Tibial nerve (tissue), 4 donors: ENCODE measurements at places on chromosomes 7 and 10. TPM values are rescaled to one million over a fixed set of nuclear protein-coding genes. Genes with fewer than 3 reads are reported as not detected.
A peak's percentile ranks its signal among the peaks of the same experiment; 100 is the strongest.

The SRGN gene
- total RNA-seq, result 102 TPM

The TRIM4 gene
- total RNA-seq, result 68.1 TPM

The LRRTM3 gene
- total RNA-seq, result 0.42 TPM

The SPDYE8 gene
- not detected for total RNA-seq

The NANOS1 gene
- total RNA-seq, result 4.8 TPM

The C7orf25 gene
- total RNA-seq, result 28.2 TPM

The SUN3 gene
- total RNA-seq, result not detected

The ASZ1 gene
- total RNA-seq, result not detected

DNA sequence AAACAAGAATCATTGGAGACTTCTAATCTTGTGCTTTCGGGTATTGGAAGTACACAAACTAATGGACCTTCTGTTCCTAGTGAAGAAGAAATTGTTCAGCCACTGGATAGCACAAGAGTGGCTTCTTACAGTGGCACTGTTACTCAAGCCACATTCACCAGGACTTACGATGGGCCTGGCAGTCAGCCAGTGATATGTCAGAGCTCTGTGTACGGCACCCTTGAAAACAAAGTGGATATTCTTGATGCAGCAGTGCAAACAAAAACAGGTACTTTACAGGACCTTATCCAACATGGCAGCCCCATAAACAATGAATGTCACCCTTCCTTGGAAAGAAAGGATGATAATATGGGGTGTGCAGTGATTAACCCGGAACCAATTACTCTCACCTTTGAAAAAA is 61.6 kb downstream of the TASOR2 start:
- DNase-seq, result no peak

- DNase-seq, result no peak
Observed at GRCh38 chr10:132111121-132111731, 45.5 kb downstream of the JAKMIP3 start.

DNA sequence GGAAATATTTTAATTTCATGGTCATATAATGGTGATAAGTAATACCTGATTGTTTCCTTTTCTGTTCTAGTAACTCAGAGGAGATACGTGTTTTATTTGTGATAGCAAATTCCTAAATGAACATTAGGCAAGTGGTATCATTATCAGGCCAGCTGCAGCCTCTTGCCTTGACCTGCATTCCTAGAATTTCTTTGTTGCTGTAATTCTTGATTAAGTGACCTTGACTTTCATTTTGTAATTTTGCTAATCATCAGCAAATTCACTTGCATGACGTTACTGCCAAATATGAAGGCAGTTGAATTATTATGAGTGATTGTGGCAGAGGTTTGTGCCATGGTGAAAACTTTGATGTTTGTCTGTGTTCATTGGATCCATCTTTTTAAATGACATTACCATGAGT is 5.6 kb upstream of the AS3MT start:
- DNase-seq, result no peak

- DNase-seq, result no peak
Observed at GRCh38 chr10:17640331-17640816, 3.6 kb upstream of the STAM start.

GRCh38 chr7:24756545-24757352 is 515 bp downstream of the GSDME start:
- DNase-seq, result no peak

DNA sequence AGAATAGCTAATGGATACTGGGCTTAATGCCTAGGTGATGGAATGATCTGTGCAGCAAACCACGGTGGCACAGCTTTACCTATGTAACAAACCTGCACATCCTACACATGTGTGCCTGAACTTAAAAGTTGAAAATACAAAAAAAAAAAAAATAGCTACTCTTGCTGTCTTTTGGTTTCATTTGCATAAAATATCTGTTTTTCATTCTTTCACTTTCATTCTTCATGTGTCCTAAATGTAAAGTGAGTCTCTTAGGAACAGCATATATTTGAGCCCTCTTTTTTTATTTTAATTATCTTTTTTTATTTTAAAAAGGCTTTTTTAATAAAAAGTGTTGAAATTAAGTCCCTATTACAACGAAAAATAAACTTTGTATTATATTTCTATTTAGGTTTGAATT is 836.1 kb upstream of the KCND2 start:
- no peak for DNase-seq

DNA sequence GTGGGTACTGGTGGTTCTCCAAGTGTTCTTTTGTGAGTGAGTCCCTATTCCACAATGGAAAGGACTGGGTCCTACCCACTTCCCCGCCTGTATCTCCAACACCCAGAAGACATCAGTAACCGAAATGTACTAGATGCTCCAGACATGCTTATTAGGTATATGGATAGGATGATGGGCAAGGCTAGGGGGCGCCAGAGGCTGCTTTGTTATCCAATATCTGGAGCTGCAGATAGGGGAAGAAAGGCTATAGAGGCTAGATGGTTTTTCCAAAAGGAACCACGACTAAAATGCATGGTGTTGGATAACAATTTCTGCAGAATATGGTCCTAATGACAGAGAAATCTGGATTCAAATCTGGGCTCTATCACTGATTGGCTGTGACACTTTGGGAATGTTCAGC is 56.2 kb upstream of the TM9SF3 start:
- peak; percentile 51 for DNase-seq
